Caco-2 (cell line): ENCODE measurements at places on chromosomes 2 and 18. TPM values are rescaled to one million over a fixed set of nuclear protein-coding genes. Genes with fewer than 3 reads are reported as not detected.

UBR3 gene
- total RNA-seq, result 32.6 and 35.7 TPM in 2 replicates

- no peaks in the 10 kb centered on the region for H3K36me3 ChIP-seq
- H3K4me3 ChIP-seq, result no peak overlapping the region
- DNase-seq, result no peak
- no peaks in the 10 kb centered on the region for H3K27me3 ChIP-seq
Observed at GRCh38 chr18:36075862-36076587, 8.7 kb upstream of the RPRD1A start.

- no peak for DNase-seq
- H3K4me1 ChIP-seq, result no peaks in the 10 kb centered on the region
- no peaks in the 10 kb centered on the region for H3K36me3 ChIP-seq
- no peaks in the 10 kb centered on the region for H3K27me3 ChIP-seq
Observed at GRCh38 chr18:48632676-48633257, 93.9 kb downstream of the CTIF start.

BMP10 gene
- not detected in 2 replicates for total RNA-seq

GPN1 gene
- 45.9 and 60.9 TPM in 2 replicates for total RNA-seq
